ENCODE measurements at places on chromosomes 2 and 18.

DNA sequence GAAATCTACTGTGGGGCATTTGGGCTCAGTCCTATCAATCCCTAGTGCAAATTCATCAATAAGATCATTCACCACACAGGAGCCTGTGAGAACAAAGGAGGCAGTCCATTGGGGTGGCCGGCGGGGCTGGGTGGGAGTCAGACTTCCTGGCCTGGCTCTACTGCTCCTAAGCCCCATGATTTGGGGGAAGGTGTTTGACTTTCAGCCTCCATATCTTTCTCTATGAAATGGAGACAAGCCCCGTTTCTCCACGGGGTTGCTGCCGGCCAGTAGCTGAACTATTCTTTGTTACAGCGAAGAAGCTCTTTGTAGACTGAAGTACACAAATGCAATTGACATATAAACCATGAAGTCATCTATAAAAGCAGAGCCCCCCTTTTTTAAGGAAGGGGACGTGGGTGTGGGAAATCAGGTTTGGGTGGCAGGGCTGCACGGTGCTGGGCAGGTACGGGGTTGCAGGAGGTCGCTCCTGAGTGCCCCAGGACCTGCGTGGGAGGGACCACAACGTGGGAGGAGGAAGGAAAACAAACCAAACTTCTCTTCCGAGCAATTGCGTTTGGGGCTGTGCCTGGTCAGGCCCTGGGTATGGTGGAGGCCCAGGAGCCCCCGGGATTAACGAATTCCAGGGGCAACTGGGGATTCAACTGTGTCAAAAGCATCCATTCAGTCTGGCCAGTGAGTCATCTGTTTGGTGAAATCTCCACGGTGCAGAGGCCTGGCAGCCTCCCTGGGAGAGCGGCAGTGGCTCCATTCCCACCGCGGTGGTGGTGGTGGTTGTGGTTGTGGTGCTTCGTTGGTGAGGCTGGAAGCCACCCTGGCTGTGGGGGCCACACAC lies 18.2 kb downstream of the FBLN7 start:
- no peak for DNase-seq

DNA sequence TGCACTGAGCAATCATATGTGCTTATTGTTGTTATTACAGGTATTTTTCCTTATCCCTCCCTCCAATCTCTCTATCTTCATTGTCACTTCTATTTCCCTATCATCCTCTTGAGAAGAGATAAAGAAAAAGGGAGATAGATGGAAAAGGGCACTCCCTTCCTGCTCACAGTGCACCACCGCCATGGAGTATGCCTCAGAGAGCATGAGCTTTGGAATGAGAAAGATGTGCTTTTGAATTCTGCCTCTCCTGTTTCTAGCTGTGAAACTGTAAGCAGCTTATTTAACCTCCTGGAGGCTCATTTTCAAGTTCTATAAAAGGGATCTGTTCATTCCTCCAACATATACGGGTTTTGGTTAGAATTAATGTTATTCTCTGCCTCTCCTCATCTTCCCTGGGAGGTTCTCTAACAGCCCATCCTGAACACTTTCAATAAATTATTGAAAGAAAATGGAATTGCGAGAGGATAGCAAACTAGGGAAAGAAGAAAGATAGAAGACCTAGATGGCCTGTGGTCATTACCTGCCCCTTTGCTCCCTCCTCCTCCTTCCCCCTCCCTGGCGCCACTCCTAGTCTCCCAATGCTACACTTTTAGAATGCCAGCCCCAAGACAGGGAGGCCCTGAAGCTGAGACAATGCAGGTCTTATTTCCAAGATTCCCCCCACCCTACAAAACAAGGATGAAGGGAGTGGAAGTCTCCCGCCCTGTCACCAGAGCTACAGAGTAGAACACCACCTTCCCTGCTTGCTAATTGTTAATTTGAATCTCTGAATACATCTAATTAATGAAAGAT lies 37.8 kb downstream of the FIGN start:
- no peak for DNase-seq

DNA sequence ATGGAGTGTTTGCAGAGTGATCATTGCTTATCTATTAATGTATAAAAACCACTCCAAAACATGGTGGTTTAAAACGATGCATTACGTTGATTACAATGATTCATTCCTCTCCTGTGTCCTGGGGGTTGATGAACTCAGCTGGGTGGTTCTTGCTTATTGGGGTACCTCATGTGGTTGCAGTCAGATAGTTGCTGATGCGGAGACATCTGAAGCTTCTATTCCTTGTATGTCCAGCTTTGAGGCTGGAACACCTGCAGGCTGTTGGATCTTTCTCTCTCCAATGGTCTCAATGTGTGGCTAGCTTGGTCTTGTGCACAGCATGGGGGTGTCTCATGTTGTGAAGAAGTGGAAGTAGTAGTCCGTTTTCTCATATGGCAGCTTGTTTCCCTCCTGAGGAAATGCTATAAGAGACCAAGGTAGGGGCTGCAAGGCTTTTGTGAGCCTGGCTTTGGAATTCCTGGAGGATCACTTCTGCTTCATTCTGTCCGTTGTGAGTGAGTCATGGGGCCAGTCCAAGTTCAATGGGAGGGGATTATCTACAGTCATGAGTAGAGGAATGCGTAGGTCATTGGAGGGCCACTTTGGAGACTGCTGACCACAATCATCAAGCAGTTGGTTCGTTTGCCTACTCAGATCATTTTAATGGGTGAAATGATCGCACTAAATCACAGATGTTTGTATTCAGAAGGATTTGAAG lies 601.0 kb downstream of the SLC4A3 start:
- DNase-seq = peak; percentile 90

DNA sequence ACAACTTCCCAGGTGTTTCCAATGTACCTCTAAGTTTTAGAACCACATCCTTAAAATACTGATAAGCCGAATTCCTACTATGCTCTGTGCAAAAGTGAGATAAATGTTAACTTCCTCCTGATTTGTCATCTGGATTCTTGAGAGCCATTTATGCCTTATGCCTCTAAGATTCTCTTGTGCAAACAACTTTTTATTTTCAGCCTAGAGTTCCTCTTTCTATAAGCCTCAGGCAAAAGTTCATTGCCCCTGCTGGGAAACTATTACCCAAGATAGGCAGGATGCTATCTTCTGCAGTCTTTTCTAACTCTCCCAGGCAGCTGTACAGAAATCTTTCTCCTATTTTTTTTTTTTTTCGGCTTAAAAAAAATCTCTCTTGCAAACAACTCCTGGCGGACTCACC lies 216.1 kb downstream of the KCNJ3 start:
- DNase-seq = no peak

GRCh38 chr18:57819671-57820460 lies 16.8 kb upstream of the ATP8B1 start:
- DNase-seq = peak; percentile 79

DNA sequence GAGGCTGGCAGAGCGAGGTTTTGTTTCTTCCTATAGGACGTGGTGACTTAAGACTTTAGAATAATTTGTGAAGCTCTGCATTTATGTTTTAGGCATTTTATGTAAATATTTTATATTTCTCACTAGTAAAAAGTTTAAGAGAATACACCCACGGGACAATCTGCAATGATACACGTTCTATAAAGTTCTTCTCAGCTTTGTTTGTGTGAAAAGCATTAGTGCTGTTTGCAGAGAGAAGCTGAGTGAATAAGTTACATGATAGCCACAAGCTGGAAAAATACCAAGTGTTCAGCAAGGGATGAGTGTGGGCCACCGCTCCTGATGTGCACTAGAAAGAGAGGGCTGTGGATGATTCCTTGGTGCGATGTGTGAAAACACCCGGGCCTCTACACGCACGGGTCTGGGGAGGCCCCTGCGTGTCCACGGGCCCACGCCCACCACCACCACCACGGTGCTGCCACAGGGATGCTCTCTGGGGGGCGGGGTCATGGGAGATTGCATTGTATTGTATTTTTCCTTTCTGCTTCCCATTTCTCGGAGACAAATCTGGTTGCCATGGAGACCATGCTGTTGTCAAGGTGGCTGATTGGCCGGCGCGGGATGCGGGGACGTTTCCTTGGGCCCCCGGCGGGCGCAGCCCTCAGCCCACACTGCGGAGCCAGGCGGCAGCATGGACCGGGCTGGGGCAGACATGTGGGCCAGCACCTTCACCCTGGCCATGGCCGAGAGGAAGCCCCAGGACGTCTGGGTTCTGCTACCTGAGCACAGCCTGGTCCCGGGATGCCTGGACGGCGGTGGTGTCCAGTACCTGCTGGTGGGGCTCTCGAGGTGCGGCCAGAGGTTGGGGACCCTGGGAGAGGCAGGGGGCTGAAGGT lies at the start of gene RTP5:
TSS of gene RTP5 (plus strand) at position 643 of the 875 bp plus-strand sequence. CDS start at position 671, 28 bp downstream.
- no peak for DNase-seq

DNA sequence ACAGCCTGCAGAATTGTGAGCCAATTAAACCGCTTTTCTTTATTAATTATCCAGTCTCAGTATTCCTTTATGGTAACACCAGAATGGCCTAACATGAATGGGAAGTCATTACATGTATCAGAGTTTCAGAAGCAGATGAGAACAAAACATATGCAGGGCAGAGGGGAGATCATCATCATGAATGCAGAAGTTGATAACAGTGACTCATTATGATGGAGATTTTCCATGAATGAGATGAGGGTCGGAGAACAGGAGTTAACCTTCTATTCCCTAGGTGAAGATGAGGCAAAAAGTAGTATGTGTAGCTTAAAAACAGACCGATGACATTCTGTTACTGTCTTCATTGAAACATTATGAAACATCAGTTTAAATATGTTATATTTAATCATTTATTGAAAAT lies 59.5 kb upstream of the PPM1B start:
- no peak for DNase-seq

GRCh38 chr2:96702098-96702785 lies 37.6 kb downstream of the LMAN2L start:
- no peak for DNase-seq

DNA sequence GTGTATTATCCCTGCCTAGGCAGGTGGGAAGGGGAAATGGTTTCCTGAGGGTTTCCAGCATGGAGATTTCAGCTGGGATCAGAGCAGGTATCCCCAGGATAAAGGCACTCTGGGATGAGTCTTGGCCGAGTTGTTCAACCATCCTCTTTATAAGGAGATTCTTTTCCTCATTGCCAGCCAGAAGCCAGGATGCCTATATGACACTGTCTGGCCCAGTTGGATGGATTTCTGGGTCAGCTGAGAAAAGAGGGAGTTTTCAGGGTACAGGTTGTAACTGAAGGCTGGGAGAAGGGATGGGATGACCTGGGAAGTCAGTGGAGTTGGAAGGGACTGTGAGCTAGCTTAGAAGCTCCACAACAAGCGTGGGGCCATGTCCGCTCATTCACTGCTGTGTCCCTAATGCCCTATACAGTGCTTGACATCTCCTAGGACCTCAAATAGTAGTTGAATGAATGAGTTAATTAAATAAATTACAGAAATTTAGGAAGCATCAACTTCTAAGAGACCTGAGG lies 8.3 kb downstream of the RHOB start:
- no peak for DNase-seq

DNA sequence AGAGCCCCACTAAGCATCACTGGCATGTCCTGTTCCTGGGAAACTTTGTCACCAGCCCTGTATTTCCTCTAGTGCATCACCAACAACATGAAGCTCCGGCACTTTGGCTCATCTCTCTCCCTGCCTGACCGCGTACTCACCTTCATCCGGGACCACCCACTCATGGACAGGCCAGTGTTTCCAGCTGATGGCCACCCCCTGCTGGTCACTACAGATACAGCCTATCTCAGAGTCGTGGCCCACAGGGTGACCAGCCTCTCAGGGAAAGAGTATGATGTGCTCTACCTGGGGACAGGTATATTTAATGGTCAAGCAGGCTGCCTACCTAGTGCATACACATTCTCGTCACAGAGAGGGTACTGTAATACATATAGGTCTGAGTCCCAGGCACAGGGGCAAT lies 21.0 kb downstream of the SEMA4F start:
- no peak for DNase-seq

- DNase-seq = no peak
These were observed 1.8 kb upstream of the COBLL1 start for GRCh38 chr2:164843346-164843911.

GRCh38 chr18:26403491-26403890 lies 144.9 kb downstream of the KCTD1 start:
- DNase-seq = no peak

- no peak for DNase-seq
These were observed 278.5 kb upstream of the RGPD4 start for GRCh38 chr2:107548216-107548615.

DNA sequence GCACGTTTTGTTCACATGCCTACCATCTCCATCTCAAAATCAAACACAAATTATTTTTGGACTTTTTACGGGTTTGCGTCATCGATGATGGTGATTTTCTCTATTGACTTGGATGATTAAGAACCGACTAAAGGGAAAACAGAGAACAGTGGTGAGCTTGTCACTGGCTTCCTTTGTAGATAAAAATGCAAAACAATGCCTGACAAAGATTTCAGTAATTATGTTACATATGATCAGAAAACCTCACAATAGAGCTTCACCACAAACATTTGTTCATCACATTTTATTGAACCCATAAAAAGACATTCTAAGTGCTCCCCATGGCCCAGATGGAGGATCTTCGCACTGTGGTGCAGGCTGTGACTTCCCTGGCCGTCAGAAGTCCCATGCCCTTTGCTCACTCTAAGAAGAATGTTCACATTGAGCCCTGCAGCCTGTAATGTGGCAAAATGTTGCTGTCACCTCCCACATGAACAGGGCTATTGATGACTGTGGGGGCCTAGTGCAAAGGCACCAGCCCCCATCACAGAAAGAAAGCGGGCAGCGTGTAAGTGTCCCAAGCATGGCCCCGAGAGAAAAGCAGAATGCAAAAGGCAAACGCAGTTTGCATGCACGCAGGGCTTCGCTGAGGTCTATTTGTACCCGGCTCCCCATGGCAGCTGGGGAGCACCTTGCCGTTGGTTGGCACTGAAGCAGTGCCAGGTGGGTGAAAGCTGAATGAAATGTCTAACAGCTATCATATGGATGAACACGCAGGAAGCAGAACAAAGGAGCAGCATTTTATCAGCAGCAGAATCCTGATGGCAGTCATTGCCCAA lies 60.6 kb downstream of the BCL2 start:
- DNase-seq = no peak

DNA sequence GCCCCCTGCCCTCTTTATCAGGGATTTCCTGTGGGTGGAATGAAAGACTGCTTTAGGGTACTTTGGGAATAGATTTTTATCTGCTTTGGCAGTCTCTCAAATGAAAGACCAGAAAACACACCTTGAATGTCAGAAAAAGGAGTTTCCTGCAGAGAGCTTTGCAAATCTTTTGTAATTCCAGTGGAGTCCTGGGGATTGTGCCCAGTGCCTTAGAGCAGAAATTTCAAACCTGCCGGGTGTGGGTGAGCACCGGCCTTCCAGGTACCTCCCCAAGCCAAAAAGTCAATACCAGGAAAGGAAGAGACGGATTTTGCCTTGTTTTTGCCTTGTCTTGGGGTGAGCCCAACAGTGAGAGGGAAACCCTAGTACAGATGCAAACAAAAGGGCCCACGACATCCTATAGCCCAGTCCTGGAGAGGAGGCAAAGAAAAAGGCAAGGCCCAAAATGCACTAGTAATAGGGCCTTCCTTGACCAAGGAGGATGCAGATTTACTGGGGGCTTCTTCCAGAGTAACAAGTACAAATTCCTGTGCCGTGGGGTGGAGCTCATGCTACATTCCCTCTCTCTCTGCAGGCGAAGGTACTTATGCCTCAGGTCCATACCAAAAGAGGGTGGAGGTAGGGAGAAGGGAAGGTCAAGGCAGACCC lies 36.4 kb downstream of the FOXI3 start:
- DNase-seq = no peak
